ENCODE measurements at places on chromosomes 7 and 10. TPM values are rescaled to one million over a fixed set of nuclear protein-coding genes. Genes with fewer than 3 reads are reported as not detected.

GRCh38 chr7:45153233-45153632 is 4.4 kb upstream of the RAMP3 start:
- no peak for DNase-seq

DNA sequence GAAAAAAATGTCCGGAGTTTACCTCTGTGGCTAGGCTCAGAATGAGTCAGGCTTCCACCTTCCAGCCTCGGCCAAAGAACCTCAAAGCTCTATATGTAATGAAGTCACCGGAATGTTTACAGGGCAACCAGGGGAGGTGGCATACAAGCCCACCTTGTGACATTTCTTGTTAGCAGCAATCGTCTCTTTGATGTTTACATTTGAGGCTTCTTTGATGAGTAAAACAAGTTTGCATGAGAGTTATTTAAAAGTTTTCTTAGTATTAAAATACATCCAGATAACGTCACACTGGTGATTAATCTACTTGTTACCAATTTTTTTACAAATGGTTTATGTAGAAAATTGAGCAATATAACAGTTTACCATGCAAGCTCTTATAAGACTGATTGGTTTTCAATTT is 133.1 kb upstream of the ADAM12 start:
- no peak for DNase-seq

DNA sequence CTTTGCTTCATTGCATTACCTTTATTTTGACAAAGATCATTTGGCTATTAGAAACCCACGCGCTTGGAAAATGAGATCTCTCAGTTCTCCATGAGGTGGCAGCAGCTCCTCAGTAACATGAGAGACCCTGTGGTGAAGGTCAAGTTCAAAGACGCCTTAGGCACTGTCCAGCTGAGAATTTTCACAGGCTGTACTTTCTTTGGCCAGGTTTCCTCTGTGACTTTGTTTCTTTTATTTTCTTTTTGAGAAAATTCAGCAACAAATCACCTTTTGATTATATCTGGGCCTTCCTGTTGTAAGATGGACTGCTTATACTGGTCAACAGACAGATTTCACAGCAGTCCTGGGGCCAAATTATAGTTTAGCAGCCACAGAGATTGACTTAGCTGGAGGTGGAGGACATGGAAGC is 54.5 kb downstream of the RAB18 start:
- peak; percentile 5 for DNase-seq

DNA sequence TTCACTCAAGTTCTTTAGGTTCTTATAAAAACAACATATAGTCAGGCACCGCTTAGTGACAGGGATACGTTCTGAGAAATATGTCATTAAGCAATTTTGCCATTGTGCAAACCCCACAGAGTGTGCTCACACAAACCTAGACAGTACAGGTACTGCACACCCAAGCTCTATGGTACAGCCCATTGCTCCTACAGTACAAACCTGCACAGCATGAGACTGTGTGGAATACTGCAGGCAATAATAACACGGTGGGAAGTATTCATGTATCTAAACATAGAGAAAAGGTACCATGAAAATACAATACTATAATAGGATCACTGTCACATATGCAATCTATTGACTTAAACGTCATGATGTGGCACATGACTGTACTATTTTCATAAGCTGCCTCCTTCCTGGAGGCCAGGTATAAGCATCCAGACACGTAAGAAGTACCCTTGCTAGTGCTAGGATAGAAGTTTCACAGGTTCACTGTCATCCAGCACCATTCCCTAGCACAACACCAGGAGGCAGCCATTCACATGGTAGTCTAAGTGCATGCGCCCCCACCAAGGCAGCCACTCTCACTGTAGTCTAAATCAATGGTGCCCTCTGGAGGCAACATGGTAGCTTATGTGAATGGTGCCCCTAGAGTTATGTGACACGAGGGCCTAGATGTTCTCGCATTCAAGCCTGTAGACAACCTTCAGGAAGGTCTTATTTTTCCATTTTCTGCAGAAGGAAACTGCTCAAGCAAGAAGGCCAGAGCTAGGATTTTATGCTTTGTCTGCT is 98.5 kb downstream of the ARHGAP22 start:
- DNase-seq: no peak

GRCh38 chr7:73448609-73449008 is 15.0 kb downstream of the FZD9 start:
- no peak for DNase-seq

GRCh38 chr7:155808549-155809331 is 3.5 kb downstream of the SHH start:
- DNase-seq: no peak

GRCh38 chr10:118057361-118057760 is 10.6 kb upstream of the RAB11FIP2 start:
- no peak for DNase-seq

GRCh38 chr10:11823122-11823988 is at the start of gene PROSER2:
TSS of gene PROSER2 (plus strand) at chr10:11823356. CDS start at chr10:11852078, 28,722 bp downstream.
- DNase-seq: no peak

DNA sequence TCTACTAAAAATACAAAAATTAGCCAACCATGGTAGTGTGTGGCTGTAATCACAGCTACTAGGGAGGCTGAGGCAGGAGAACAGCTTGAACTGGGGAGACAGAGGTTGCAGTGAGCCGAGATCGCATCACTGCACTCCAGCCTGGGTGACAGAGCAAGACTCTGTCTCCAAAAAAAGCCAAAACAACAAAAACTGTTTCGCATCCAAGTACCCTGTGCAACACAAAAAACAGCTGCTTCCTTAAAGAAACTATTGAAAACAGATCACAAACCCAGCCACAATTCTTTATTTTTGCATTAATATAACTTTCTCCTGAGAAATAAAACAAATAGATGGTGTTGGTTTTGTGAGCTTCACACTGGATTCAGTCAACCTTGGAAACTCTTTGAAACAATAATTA is 112.1 kb upstream of the AFAP1L2 start:
- DNase-seq: no peak

DNA sequence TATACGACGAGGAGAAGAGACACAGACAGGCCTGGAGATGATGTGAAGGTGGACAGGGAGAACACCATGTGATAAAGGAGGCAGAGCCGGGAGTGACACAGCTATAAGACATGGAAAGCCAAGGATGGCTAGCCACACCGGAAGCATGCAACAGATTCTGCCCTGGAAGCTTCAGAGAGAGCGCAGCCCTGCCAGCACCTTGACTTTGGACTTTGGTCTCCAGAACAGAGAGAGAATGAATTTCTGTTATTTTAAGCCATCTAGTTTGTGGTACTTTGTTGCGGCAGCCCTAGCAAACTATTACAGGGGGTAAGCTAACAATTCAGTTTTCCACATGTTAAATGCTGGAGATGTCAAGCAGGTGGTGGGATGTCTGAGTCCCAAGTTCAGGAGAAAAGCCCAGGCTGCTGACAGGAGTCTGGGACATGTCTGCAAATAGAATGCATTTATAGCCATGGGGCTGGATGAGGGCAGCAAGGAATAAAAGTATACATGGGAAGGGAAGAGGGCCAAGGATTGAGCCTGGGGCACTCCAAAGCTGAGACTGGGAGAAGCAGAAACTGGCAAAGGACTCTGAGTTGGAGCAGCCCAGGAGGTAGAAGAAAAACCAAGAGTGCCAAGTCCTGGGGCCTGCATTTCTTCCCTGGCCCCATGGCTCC is 65.1 kb downstream of the ATXN7L1 start:
- DNase-seq: no peak

DNA sequence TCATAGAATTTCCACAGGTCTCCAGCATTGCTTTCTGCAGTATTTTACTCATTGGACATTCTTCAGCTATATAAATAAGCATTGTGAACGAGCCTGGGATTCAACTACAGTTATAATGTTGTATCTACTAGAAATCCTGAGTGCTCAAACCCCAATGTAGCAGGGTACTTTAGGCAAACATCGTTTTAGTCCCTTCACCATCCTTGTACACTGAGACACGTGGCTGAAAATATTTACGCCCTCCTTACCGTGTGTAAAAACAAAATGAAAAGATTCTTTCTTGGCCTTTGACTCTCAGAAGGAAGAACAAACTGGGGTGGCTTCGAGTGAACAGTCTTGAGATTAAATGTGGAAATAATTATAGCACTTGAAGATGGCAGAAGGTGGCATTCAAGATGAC is 25.2 kb downstream of the CDK6 start:
- no peak for DNase-seq

DNA sequence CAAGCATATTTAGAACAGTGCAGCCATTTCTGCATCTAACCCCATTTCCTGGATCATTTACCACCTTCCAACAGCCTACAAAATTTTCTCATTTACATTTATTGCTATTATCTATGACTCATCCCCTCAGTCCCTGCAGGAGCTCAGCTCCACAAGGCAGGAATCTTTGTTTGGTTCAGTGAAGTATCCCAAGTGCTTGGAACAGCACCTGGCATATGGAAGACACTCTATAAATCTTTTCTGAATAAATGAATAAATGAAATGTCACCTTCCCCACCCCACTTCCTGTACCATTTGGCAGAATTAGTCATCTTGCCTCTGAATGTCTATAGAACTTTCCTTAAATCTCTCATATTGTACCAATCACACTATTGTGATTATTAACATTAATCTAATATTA is 110.7 kb downstream of the HIP1 start:
- DNase-seq: no peak

Gene BTBD16
- not detected for total RNA-seq

Gene ABCC2
- 1.3 TPM for total RNA-seq

Gene PYROXD2
- 2.8 TPM for total RNA-seq

Gene CTAGE8
- 1.3 TPM for total RNA-seq

Gene PLEKHS1
- total RNA-seq: 0.05 TPM
